ENCODE measurements at places on chromosomes 12 and 14.

- DNase-seq: no peak
Measured at GRCh38 chr14:20583908-20584307, 3.9 kb downstream of the RNASE11 start.

GRCh38 chr12:1872448-1872847 is 46.0 kb downstream of the CACNA2D4 start:
- no peak for DNase-seq

DNA sequence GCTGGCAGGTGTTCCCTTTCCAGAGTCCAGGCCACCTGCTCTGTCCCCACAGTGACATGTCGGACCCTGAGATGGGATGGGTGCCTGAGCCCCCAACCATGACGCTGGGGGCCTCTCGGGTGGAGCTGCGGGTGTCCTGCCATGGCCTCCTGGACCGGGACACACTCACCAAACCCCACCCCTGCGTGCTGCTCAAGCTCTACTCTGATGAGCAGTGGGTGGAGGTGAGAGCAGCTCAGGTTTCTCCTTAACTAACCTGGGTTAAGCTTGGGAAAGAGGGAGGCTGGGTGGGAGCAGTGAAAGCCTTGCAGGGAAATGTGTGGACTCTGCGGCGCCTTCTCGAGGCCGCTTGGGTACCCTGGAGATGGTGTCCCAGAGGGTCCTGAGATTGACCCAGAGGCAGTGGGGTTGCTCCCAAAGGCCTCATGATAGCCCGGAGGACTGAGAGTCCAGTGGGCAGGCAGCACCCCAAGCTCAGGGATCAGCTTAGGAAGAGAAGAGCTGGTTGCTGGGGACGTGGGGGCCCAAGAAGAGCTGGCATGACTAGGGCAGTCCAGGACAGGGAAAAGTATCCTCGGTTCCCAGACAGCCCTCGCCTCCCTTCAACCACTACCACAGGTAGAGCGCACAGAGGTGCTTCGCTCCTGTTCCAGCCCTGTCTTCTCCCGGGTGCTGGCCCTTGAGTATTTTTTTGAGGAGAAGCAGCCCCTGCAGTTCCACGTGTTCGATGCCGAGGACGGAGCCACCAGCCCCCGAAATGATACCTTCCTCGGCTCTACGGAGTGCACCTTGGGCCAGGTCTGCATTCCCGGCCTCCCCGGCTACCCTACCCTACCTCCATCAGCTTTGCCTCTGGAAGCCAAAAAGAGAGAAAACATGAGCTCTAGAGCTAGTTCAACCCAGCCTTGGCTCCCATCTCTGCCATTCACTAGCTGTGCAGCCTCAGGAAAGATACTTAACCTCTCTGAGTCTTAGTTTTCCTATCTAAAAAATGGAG is 1.8 kb downstream of the CPNE6 start:
- no peak for DNase-seq

DNA sequence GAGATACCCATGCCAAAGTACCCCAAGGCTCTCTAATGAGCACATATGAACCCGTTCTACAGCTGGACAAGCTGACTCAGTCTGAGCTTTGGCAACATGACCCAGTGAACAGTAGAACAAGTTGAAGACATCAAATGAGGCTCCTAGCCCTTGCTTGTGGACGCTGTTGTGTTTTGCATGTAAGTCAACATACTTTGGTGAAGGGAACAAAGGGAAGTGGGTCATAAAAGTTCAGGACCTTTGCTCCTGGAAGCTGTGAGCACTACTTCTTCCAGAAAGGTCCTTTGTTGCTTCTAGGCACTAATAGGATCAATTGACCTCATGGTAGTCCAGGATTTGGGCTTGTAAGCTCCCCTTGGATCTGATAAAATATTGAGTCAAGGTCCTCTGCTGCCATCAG is 613.5 kb upstream of the TBX3 start:
- DNase-seq: no peak

GRCh38 chr12:1737652-1738286 is 46.9 kb downstream of the ADIPOR2 start:
- DNase-seq: no peak

DNA sequence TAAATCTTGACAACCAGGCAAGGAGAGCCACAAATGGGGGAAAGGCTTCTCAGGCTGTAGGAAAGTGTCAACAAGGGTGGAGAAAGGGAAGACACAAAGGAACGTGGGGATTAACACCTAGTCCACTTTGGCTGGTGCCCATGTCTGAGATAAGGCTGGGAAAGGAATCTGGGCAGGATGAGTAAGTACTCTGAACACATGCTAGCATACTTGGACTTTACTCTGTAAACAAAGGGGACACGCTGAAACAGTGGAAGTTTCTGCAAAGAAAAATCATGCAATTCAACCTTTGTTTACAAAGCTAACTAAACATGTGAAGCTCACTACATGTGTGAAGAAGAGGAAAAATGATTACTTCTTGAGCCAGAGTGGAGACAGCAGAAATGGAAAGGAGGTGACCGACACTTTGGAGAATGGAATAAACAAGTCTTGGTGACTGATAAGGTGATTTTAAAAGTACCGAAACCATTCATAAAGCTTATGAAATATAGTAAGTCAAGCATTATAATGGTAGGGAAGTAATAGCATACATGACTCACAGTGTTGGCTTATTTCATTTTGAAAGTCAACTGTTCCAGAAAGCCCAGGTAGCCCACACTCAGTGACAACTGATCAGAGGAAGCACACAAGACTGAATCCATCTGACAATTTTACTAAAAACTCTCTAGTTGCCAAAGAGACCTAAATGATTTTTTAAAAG is 13.2 kb downstream of the CPNE8 start:
- DNase-seq: no peak

DNA sequence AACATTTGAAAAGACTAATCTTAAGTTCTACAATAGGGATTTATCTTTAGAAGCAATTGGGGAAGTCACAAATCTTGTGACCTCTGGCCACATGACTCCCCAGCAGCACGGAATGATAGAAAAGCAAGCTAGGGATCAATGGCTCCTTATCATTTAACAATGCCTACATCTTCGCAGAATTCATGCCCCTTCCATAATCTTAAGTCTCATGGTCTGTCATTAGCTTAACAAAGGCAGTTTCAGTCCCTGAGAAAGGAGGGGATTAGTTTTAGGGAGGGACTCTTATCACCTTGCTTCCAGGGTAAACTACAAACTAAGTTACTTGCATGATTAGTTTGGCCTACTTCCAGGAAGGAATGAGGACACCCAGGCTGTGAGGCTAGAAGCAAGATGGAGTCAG is 486.0 kb downstream of the RMST start:
- no peak for DNase-seq

DNA sequence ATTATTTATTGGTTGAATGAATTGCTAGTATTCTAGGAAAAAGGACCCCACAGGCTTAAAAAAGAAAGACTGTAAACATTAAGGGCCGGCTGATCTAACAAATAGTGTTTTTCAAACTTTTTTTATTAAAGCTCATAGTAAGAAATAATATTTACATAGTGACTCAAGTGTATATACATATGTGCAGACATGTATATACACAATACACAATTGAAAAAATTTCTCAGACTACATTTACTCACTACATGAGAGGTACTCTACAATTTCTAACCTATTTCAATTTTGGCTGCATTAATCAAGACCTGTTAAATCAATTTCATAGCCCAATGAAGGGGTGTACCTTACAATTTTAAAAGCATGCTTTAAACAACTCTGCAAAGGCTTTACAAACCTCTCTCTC is 17.5 kb downstream of the KCNH5 start:
- no peak for DNase-seq

GRCh38 chr14:50756300-50756699 is 74.7 kb downstream of the NIN start:
- no peak for DNase-seq

- DNase-seq: no peak
Measured at GRCh38 chr14:90721619-90722305, 94.5 kb downstream of the TTC7B start.

- DNase-seq: no peak
Measured at GRCh38 chr12:119721306-119721705, 53.4 kb downstream of the PRKAB1 start.

DNA sequence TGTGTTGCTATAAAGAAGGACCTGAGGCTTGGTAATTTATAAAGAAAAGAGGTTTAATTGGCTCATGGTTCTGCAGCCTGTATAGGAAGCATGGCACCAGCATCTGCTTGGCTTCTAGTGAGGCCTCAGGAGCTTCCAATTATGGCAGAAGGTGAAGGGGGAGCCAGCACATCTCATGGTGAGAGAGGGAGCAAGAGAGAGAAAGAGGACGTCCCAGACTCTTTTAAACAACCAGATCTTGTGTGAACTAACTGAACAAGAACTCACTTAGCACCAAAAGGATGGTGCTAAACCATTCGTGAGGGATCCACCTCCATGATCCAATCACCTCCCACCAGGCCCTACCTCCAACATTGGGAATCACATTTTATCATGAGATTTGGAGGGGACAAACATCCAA is 6.1 kb upstream of the SNAPC1 start:
- no peak for DNase-seq

DNA sequence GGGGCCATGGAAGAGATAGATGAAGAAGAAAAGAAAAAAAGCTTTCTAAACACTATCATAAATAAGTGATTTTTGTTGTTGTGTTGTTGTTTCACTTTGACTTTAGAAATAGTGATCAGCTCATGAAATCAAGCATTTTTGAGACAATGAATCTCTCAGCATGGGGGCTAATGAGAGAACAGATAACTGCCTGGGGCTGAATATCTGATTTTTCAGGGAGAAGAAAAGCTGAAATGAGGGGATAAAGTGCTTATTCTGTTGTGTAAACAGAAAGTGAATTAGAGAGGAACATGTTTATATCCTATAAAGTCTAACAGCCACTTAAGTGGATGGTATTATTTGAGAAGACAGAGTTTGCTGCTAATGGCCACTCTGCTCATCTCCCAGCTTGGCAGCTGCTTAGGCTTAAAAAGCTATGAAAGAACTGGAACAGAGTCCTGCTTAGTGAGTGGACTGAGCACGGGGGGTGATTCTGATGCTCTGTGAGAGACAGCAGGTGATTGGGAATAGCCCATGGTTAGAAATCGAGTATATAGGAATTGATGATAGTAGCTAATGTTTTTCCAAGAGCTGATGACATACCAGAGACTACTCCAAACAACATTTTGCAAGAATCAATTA is 646.1 kb upstream of the TMEM132C start:
- no peak for DNase-seq

DNA sequence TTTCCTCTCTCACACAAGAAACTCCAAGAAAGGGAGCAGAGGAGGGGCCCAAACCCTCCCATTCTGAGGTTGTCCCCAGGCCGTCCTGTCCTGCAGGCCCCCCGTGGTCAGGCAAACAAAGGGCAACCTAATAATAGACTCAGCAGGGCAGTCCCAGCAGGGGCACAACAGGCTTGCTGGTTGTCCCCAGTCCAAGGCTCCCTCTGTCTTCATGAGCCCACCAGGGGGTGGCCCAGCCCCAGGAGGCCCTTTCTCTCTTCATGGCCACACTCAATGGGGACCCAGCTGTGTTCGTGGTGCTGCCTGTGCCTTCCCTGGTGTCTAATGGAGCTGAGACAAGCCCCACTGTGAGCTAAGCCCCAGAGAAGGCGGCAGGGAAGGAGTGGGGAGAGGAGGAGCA is 359.9 kb downstream of the ADGRD1 start:
- no peak for DNase-seq

- DNase-seq: peak; percentile 21
Measured at GRCh38 chr12:26119391-26119989, 5.3 kb downstream of the BHLHE41 start.

DNA sequence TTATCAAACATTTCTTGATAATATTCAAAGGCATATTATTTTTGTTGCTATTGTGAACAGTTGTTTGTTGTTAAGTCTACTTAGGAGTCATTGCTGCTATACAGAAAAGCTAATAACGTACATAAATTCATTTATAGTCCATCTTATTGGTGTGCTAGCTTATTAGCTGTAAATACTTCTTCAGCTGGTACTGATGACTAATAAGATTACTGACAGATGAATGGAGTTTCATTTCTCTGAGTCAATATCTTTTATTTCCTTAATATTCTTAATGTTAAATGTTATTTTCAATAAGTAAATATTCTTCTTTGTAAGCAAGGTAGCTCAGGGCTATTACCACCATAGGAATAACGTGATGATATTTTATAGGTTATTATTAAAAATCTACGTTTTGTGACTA is 139.4 kb upstream of the SLCO1C1 start:
- no peak for DNase-seq

GRCh38 chr12:106723416-106723815 is 51.1 kb upstream of the RIC8B start:
- DNase-seq: no peak

All from COLO829 (cell line).